ENCODE measurements at places on chromosomes 13 and 19. TPM values are rescaled to one million over a fixed set of nuclear protein-coding genes. Genes with fewer than 3 reads are reported as not detected.

GRCh38 chr19:1213391-1214286 is 8.1 kb downstream of the STK11 start:
- no peaks in the 10 kb centered on the region for H3K36me3 ChIP-seq
- no peak overlapping the region for H3K4me3 ChIP-seq
- DNase-seq = peak; percentile 84
- H3K27me3 ChIP-seq = no peaks in the 10 kb centered on the region
- peak overlapping the region; percentile 72 for H3K27ac ChIP-seq

The NAPSA gene
- 12.4 TPM for total RNA-seq

The FFAR2 gene
- 1.0 TPM for total RNA-seq

The TNPO2 gene
- total RNA-seq = 39.1 TPM

DNA sequence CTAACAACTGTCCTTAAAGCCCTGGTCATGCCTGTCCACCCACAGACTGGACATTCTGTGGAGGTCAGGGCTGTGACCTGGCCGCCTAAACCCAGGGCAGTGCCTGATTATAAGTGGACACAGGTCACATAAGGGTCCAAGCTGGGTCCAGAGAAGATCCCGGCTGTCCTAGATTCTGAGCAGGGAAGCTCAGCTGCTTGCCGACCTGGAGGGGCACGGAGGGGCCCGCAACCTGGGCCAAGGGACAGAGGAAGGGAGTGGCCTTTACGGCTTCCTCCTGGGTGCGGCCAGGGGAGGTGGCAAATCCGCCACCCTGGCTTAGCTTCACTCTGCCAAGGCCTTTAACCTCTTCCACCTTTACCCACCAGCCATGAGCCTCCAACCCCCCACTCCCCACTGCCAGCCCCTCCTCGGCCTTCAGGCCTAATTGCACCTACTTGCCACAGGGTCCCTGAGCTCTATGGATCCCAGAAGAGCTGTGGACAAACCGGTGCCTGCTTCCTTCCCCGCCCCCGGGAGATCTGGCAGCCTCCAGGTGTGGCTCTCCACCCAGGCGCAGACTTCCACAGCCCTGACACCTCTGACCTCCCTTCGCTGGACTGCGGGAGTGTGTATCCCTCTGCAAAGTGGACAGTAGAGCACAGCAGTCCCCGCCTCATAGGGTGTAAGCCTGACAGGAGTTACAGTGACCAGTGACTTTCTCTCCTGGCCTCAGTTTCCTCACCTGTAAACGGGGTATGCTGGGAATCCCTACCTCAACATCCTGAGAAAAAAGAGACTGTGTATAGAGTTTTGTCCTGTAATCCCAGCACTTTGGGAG is 1.7 kb downstream of the CD320 start:
- DNase-seq = peak; percentile 45
- no peaks in the 10 kb centered on the region for H3K36me3 ChIP-seq
- no peaks in the 10 kb centered on the region for H3K27me3 ChIP-seq
- H3K4me3 ChIP-seq = peak overlapping the region; percentile 0

DNA sequence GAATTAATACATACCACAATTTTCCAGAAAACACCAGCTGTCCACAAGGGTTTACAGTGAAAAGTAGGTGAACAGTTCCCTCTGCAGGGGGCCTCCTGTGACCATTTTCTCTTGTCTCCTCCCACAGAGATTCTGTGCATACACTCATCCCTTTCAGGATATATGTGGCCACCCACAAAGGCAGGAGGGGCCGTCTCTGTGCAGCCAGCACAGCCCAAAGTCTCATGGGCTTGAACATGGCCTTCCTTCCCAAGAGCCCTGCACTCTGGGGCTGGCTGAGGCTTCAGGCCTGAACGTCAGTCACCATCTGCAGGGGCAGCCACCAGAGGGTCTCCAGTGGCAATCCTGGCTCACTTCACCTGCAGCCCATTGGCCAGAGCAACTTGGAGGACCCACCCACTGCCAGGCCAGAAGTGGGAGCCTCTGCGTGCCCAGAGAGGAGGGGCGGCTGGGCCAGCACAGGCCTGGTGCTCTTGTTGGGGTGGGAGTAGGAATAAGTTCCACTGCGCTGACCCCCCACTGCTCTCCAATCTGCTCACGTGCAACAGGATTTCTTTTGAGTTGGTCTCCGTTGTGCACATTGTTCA is 25.1 kb downstream of the TMEM161A start:
- H3K27ac ChIP-seq = no peak overlapping the region
- H3K4me1 ChIP-seq = no peaks in the 10 kb centered on the region
- no peaks in the 10 kb centered on the region for H3K27me3 ChIP-seq

DNA sequence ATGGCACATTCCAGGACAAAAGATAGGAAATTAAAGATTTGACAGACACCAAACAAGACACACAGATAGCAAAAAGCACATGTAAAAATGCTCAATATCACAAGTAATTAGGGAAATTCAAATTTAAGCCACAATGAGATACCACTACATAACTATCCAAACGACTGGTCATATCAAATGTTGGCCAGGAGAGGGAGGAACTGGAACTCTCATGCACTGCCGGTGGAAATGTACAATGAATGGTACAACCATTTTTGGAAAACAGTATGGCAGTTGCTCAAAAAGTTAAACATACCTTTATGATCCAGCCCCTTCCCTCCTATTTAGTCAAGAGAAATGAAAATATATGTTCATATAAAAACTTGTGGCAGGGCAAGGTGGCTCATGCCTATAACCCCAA is 36.8 kb upstream of the CYP2S1 start:
- DNase-seq = no peak
- H3K27ac ChIP-seq = no peak overlapping the region
- H3K4me1 ChIP-seq = no peaks in the 10 kb centered on the region
- H3K36me3 ChIP-seq = no peaks in the 10 kb centered on the region
- no peaks in the 10 kb centered on the region for H3K27me3 ChIP-seq

DNA sequence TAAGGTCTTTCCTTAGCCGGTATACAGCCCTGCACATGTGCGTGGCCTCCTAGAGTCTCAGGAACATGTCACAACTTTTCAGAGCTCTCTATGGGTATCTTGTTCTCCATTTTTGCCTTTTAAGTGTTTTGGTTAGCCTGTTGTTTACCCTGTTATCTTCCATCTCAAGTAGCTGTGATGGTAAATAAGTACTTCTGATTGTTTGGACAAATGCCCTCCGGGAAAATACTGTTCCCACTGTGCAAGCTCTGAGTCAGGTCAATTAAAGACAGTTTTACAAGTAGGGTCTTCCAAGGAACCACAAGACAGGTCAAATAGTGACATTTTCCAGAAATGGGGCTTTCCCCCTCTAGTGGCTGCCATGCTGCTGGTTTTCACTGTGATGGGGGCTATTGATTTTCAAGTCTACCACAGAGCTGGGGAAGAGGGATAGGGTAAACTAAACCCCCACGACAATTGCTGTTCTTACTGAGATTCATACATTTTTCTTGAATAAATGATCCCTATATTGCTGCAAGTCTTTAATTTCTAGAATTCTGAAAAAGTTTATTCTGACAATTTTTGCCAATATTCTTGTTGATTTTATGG is 109.5 kb downstream of the TM9SF2 start:
- no peaks in the 10 kb centered on the region for H3K4me1 ChIP-seq
- H3K36me3 ChIP-seq = no peaks in the 10 kb centered on the region
- H3K27me3 ChIP-seq = no peaks in the 10 kb centered on the region
- DNase-seq = no peak

- peak overlapping the region; percentile 59 for H3K27ac ChIP-seq
- H3K36me3 ChIP-seq = no peaks in the 10 kb centered on the region
- H3K4me3 ChIP-seq = no peak overlapping the region
- no peaks in the 10 kb centered on the region for H3K4me1 ChIP-seq
Measured at GRCh38 chr19:41172297-41173164, 20.5 kb upstream of the CYP2S1 start.

DNA sequence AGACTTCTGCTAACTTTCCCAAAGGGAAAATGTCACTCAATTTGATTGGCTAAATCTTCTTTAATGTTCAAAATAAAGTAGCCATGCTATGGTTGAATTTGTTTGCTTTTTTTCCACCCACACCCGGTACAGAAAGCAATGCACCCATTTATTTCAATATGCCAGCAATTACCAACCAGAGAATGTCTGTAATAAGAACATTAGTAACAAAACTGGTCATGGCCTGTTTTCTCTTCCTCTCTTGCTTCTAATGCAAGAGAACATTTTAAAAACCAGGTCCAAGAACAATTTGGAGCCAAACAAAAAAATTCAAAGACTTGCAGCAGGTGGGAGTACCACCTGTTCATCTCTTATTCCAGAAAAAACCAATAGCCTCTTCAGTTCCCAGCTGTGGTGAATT is 1108.8 kb upstream of the PCDH20 start:
- H3K36me3 ChIP-seq = no peaks in the 10 kb centered on the region
- no peaks in the 10 kb centered on the region for H3K4me1 ChIP-seq
- no peak for DNase-seq
- no peaks in the 10 kb centered on the region for H3K27me3 ChIP-seq

The WDR88 gene
- total RNA-seq = not detected

The THAP8 gene
- 5.8 TPM for total RNA-seq

DNA sequence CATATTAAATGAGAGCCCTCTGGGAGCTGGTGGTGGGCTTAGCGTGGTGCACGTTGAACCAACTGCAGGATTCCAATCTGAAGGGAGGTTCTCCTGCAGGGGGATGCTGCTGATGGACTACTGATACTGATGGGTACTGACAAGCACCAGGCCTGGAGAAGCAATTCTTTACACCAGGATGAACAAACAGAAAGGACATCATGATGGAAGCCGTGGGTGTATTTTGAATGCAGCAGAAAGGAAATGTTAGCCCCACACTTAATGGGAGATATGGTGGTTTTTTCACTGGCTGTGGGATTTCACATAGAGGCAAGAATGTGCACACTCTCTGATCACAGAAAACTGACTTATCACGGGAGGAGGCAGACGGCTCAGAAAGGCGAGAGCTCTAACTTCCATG is 299.7 kb downstream of the TEX29 start:
- H3K27me3 ChIP-seq = no peaks in the 10 kb centered on the region
- no peaks in the 10 kb centered on the region for H3K4me1 ChIP-seq
- H3K27ac ChIP-seq = no peak overlapping the region
- no peak overlapping the region for H3K4me3 ChIP-seq

DNA sequence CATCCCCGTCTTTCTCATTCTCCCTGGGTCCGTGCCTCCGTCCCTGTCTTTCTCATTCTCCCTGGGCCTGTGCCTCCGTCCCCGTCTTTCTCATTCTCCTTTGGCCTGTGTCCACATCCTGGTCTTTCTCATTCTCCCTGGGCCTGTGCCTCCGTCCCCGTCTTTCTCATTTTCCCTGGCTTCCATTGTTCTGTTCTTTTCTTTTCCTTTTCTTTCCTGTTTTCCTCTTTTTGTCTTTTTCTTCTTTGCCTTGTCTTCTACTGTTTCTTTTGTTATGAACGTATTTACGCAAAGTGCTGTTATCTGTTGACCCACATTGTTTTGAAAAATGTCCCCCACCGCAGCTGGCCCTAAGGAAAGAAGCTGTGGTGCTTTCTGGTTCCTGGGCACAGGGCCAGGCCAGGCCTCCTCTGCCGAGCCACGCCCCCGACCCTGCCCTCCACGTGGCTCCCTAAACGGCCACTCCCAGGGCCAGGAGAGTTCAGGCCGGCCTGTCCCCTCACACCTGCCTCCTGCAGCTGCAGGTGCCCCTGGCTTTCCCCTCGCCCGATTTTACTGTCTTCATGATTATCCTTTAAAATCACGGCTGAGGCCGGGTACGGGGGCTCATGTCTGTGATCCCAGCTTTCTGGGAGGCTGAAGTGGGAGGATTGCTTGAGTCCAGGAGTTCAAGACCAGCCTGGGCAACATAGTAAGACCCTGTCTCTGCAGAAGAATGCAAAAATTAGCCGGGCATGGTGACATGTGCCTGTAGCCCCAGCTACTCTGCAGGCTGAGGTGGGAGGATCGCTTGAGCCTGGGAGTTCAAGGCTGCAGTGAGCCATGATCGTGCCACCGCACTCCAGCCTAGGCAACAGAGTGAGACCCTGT is 14.0 kb upstream of the TMPRSS9 start:
- no peak overlapping the region for H3K27ac ChIP-seq
- DNase-seq = peak; percentile 85

The DNMT1 gene
- total RNA-seq = 42.8 TPM

The PLEKHF1 gene
- total RNA-seq = 8.7 TPM

- H3K4me1 ChIP-seq = no peaks in the 10 kb centered on the region
- no peak overlapping the region for H3K4me3 ChIP-seq
- H3K27ac ChIP-seq = no peak overlapping the region
- no peaks in the 10 kb centered on the region for H3K36me3 ChIP-seq
- H3K27me3 ChIP-seq = no peaks in the 10 kb centered on the region
Measured at GRCh38 chr13:28505543-28506135, 10.7 kb upstream of the FLT1 start.

The JAK3 gene
- 5.8 TPM for total RNA-seq

- H3K27ac ChIP-seq = no peak overlapping the region
- H3K27me3 ChIP-seq = no peaks in the 10 kb centered on the region
- no peak overlapping the region for H3K4me3 ChIP-seq
- peaks cover 49% of the 10 kb centered on the region for H3K36me3 ChIP-seq
Measured at GRCh38 chr19:46391296-46392251, 21.8 kb downstream of the CCDC8 start.

- no peak overlapping the region for H3K4me3 ChIP-seq
- no peak for DNase-seq
- no peaks in the 10 kb centered on the region for H3K4me1 ChIP-seq
- H3K27me3 ChIP-seq = no peaks in the 10 kb centered on the region
- peaks cover 16% of the 10 kb centered on the region for H3K36me3 ChIP-seq
Measured at GRCh38 chr19:6023085-6023682, 45.2 kb upstream of the RANBP3 start.

GRCh38 chr19:46660008-46660517 is 919 bp downstream of the DACT3 start:
- peak overlapping the region; percentile 34 for H3K4me3 ChIP-seq
- H3K27me3 ChIP-seq = peaks cover 3% of the 10 kb centered on the region
- H3K27ac ChIP-seq = peak overlapping the region; percentile 74
- no peaks in the 10 kb centered on the region for H3K36me3 ChIP-seq
- no peak for DNase-seq

Measured in Peyer's patch (tissue), 4 donors.